ENCODE measurements at places on chromosomes 12 and 14. TPM values are rescaled to one million over a fixed set of nuclear protein-coding genes. Genes with fewer than 3 reads are reported as not detected.

DNA sequence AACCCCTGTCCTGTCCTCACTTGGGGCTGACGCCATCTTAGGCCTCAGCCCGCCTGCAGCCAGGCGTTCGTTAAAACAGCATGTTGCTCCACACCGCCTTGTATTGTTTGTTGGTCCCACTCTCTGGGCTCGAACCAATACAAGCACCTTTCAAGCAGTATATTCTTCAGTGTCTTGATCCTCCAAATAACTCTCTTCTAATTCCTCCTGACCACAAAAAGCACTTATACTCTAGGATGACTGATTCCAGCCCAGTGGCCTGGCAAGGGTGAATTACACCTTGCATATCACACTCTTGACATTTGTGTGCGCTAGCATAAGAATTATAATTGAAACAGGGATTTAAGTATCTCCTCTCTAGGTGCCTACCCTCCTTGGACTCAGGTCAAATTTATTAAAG, 7.1 kb downstream of the CCER1 start:
- no peak for DNase-seq

DNA sequence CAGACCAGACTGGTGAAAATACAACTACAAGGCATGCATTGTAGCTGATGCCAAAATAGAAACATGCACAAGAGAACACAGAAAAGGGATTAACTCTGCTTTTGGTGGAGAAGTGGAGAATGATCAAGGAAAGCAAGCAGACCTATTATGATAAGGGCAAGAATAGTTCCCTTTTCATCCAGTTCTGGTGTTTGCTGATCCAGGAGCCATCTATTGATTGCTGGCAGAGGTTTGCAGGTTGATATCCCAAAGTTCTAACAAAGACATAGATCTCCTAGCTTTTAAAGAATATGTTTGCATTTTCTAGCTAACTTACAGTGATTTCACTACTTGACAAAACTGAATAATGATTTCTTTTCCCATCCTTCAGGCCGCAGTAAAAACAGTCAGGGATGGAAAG, 166.2 kb upstream of the CDKN3 start:
- no peak for DNase-seq

Gene GAS2L3
- 2.1 TPM for total RNA-seq

Gene HSPB8
- total RNA-seq, result 652 TPM

Gene ANO4
- total RNA-seq, result not detected

All from heart left ventricle (tissue), 16 donors.